ENCODE measurements at places on chromosomes 16 and 17.

- DNase-seq: no peak
These were observed 804.3 kb downstream of the CDH11 start for GRCh38 chr16:64317601-64318000.

DNA sequence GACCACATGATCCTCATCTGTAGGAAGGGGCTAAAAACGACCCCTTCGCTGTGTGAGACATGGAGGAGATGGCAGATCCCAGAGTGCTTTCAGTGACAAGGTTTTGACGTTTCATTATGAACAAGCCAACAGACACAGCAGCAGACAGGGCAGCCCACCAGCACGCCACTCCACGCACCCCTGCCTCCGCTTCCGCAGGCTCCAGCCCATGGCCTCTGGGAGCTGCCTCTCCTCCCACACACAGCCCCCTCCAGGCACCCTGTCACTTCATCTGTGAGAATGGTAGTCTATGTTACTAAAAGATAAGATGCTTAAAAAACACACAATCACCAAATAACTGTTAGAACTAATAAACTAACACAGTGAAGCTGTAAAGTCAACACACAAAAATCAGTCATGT is 12.3 kb upstream of the ADCY7 start:
- no peak for DNase-seq

DNA sequence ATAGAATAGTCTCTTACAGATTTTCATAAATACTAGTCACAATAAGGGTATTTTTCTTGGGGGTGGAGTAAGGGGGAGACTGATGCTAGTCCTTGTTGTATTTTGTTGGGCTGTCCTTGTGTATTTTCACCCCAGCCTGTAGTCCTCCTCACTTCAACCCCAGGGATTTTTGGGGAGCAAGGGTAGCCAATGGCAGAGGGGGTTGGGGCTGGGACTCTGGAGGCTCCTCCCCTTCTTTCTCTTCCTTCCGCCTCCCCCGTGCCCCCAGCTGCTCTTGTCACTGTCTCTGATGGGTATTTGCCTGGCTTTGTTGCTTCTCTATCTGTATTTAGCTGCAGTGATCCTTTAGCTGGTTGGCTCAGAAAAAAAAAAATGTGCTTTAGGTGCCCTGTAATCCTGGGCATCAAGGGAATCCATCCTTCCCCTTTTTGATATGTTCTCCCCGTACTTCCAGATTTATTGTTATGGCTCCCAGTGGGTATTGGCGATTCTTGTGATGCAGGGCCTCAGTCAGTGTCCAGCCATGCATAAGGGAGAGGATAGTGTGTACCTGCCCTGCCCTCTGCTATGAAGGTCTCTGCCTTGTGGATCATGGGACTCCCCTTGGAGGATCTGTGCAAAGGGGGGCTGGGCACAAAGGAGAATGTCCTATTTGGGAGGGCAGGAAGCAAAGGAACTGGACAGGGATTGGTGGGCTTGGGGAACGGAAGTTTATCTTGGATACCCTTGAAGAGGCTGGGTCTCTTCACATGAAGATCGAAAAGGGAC is 16.5 kb downstream of the SNF8 start:
- DNase-seq: no peak

DNA sequence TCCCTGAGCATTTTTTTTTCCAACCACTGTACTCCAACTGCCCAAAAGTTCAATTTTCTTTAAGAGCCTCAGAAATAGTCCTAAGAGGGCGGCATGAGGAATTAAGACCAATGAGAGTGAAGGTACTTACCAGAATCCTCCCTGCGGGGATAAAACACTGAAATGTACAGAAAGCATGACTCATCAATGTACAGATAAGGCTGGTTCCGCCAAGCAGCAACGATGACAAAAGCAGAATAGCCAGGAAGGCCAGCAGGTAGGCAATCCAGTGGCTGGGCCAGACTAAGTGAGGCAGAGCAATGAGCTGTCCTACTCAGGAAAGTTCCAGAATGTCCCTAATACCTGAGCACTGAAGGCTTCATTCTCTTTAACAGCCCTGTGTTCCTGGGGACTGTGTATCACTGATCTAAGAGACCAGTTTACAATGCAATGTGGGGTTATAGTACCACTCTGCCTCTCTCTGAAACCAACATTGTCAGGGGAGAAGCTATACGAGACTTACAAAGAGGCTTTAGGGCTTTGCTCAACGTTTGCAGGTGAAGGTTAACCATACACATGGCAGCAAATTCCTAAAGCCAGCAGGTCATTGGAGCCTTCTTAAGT is 11.0 kb upstream of the GPR139 start:
- DNase-seq: no peak

GRCh38 chr17:62381561-62381960 is 1.2 kb downstream of the EFCAB3 start:
- DNase-seq: no peak

- DNase-seq: no peak
These were observed 2.4 kb upstream of the CACNA1G start for GRCh38 chr17:50558091-50558490.

- no peak for DNase-seq
These were observed 22.8 kb downstream of the GPRC5B start for GRCh38 chr16:19861811-19862327.

DNA sequence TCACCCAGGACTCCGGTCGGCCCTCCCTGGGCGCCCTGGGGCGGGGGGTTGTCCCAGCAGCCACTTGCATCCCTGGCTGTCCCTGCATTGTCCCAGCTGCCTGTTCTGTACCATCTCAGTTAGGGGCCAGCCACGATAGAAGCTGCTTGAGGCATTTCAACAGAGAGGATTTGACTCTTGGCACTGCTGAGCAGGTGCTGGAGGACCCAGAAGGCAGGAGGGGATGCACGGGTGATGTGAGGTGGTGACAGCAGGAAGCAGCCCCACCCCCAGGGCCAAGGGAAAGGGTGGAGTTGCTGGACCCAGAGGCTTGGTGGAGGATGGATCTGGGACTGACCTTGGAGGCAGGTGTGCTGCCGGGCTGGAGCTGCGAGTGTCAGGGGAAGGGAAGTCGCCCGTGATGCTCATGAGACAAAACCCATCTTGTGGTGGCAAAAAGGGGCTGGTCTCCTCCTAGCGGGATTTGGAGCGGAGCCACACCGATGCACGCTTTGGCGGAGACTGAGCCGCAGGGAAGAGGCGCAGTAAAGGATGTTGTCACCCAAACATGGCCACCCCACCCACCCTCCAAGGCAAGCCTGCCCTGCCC is 188.0 kb upstream of the GSE1 start:
- no peak for DNase-seq

DNA sequence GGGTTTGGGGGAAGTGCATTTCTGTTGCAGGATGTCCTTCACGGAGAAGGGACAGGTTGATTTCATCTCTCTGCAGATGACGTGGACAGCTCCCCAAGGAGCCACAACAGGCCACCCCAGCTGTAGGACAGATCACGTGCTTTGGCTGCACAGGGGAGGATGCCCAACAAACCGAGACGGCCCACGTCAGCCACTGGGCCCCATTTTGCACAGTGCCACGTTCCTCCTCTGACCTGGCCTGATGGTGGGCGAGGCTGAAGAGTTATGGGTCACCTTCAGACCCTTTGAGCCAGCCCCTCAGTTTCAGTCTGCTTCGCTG is 9.0 kb upstream of the RHBDL3 start:
- no peak for DNase-seq

DNA sequence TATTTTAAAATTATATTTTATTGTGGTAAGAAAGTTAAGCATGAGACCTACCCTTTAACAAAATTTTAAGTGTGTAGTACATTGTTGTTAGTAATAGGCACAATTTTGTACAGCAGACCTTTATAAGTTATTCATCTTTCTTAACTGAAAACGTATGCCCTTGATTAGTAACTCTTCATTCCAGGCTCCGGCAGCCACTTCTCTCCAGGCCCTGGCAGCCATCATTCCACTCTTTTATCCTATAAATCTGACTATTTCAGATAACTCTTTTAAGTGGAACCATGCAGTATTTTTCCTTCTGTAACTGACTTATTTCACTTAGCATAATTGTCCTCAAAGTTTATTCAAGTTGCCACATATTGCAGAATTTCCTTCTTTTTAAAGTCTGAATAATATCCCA is 348.2 kb downstream of the CDH11 start:
- DNase-seq: no peak

DNA sequence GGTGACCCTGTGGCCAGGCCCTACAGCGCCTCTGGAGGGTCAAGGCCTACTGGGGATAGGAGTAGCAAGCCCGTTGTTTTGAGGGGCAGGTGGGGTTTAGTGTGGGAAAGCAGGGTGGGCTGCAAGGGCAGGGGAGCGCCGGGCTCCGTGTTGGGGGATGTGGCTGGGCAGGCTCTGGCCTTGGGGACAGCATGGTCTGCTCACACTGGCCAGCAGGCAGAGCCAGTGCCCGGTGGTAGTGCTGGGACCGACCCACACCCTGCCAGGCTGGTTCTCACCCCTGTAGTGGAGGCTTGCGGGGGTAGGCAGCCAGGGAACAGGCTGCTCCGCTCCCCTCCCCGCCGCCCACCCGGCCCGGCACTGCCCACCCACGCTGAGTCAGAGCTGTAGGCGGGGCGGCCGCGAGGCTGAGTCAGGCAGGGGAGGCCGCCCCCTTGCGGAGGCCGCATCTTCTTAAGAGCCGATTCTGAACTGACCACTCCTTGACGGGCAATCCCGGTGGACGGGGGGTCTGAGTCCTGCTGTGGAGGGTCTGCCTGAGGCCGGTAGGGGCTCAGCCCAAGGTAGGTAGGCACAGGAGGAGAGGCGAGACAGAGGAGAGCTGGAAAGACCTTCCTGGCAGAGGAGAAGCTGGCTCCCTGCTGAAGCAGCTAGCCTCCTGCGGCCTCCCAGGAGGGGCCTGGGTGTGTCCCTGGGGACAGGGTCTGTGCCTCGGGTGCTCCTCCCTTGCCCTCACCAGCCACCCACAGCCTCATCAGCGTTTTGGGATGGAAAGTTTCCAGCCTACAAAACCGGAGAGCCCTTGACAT is 62.4 kb downstream of the BAIAP2 start:
- no peak for DNase-seq

- no peak for DNase-seq
These were observed 45.0 kb downstream of the SOST start for GRCh38 chr17:43713494-43714162.

- no peak for DNase-seq
These were observed 32.8 kb upstream of the NUDT16L1 start for GRCh38 chr16:4660454-4661007.

- DNase-seq: no peak
These were observed 942 bp downstream of the KRT23 start for GRCh38 chr17:40936437-40936971.

DNA sequence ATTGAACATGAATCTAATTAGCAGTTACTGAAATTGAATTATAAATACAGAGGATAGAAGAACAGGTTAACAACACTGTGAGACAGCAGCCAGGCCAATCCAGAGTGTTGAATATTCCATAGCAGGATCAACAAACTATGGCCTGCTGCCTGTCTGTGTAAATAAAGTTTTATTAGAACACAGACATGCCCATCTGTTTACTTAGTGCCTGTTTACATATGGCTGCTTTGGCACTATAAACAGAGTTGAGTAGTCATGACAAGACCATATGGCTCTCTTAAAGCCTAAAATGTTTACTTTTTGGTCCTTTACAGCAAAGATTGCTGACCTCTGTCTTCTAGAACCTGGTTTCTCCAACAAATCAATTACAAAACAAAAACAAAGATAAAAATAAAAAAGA is 115.4 kb upstream of the CDC42EP4 start:
- DNase-seq: no peak
